NCI-H1105 (cell line): ENCODE measurements at places on chromosomes 16 and 17.
A peak's percentile ranks its signal among the peaks of the same experiment; 100 is the strongest.

DNA sequence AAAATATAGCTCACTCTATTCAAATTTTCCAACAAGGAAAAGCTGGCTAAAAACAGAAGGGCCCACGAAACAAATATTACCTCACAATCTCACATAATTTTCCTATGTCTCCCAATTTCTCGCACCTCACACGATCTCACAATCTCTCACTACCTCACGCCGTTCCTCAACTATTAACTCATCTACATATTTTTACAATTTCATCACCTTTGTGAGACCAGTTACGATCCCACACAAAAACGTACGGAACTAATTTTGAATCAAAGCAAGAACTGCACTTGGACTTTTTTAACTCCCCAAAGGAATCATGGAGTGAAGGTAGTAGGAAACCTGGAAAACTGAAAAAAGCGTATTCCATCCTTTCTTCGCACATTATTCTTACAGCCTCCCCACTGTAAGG, 1.1 kb downstream of the CBX1 start:
- no peak for DNase-seq

DNA sequence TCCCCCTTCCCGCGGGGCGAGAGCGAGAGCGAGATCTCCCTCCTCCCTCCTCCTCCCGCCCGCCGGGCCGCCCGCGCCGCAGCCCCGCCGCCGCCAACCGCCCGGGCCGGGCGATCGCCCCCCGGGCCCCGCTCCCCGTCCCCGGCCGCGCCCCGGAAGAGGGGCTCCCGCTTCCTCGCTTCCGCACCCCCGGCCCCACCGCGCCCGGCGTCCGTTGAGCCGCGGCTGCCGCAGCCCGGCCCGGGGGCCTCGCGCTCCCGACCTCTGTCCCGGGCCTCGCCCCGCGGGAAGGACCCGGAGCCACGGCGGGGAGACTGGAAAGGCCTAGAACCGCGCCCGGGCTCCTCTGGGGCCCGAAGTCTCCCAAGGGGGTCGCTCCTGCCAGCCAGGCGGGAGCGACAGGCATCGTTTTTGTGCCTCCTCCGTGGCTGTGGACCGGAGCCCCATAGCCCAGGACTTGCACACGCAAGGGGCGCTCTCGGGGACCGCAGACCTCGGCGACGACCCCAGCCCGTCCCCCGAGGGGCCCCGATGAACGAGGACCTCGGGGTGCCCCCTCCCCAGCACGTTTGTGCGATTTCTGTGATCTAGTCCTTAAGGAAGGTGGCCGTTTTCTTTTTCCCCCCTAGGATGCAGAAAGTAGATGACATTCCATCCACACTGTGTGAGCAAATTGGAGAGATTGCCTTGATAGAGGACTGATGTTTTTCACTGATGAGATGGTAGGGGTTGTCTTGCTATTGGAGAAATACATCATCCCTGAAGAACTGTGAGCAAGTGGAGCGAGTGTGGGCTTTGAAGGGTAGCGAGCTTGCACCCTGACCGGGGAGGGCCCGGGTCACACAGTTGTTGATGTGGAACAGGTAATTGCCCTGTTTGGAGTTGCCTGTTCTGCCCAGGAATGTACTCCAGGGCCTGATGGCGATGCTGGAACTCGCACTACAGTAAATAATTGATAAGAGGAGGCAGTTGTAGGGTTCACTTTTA, 611 bp downstream of the BANP start:
- no peak for DNase-seq

DNA sequence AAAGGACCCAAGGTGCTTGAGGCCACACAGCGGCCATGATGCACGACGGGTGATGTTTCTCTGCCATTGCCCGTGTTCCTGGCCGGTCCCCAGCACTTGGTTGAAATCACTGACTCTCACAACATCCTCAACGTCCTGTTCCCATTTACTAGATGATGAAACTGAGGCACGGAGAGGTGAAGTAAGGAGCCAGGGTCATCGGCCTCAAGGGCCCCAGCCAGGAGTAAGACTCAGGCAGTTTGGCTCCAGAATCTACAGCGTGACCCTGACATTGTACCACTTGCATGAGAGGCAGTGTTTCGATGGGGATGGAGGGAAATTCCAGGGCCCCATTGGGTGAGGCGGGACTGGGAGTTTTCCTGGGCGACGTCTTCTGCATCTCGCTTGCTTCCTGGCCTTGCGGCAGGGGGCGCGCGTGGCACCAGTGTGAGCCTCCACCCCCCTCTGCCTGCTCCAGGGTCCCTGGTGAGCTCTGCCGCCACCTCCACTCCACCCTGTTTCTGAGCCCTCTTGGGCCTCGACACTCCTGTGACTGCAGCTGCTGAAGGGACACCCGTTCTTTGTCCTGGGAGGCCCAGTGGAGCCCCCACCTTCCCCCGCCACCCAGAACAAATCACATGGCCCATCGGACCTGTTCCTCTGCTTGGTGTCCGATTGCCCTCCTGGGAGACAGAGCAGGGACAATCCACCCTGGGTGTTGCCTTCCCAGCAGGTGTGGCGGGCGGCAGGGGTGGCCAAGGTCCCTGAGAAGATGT, 133.0 kb upstream of the GSE1 start:
- DNase-seq = no peak

GRCh38 chr16:4113358-4114256, 2.6 kb downstream of the ADCY9 start:
- no peak for DNase-seq

DNA sequence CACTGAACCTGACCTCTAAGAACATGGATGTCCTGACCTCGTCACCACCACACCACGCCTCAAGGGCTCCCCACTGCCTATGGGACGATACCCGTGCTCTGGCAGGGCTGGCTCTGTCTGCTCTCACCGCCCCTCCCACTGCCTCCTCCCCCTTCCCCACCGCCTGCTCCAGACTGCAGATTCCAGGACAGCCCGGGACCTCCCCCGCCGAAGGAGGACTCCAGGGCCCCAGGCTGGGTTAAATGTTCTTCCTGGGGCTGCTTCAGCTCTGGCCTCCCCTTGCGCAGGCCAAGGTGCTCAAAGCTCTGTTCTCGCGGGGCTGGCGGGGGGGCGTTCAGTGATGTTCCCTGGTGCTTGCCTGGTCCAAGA, 3.1 kb downstream of the NPW start:
- no peak for DNase-seq

- peak; percentile 34 for DNase-seq
Measured at GRCh38 chr17:48505788-48506187, 25.0 kb downstream of the HOXB1 start.

DNA sequence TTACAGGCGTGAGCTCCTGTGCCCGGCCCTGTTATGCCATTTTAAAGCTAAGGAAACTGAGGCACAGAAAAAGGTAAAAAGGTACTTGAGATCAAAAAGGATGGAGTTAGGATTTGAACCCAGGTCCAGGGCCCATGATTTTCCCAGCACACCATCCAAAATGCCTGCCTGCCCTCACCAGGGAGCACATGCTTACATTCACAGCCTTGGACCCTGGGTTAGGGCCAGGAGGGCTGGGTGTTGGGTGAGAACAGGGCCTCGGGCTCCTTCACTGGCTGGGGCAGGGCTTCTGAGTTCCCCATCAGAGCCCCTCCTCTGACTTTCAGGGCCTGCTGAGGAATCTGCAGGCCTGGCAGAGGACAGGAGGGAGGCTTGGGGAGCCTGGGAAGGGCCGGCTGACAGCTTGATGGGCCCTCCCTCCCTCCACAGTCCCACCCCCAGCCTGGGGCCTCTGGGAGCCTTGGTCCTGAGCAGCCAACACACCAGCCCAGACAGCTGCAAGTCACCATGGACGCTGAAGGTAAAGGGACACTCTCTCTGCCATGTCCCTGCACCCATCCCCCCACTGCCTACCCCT, at the start of gene QPRT:
TSS of gene QPRT (plus strand) at position 490 of the 577 bp plus-strand sequence. CDS start at position 508, 18 bp downstream.
- DNase-seq = no peak

DNA sequence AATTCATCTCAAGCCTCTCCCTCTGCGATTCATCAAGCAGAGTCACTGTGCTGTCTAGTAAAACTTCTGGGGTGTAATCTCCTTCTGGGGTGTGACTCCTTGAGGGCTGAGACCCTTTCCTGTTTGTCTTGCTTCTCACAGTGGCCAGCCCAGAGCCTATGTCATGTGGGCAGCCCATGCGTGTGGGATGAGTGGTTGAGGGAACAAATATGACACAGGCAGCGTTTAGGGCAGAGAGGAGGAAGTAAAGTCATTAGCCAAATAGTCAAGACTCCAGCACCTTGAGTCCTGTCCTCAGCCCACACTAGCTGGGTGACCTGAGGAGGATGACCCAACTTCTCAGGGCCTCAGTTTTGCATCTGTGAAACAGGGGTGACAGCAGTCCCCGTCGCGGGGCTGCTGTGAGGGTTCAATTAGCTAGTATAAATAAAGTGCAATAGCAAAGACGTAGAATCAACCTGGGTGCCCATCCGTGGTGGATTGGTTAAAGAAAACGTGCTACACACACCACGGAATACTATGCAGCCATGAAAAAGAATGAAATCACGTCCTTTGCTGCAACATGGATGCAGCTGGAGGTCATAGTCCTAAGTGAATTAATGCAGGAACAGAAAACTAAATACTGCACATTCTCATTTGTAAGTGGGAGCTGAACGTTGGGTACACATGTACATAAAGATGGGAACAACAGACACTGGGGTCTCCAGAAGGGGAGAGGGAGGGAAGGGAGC, 4.5 kb upstream of the ITGAX start:
- no peak for DNase-seq

GRCh38 chr17:18190628-18191235, 7.1 kb downstream of the ALKBH5 start:
- DNase-seq = no peak

DNA sequence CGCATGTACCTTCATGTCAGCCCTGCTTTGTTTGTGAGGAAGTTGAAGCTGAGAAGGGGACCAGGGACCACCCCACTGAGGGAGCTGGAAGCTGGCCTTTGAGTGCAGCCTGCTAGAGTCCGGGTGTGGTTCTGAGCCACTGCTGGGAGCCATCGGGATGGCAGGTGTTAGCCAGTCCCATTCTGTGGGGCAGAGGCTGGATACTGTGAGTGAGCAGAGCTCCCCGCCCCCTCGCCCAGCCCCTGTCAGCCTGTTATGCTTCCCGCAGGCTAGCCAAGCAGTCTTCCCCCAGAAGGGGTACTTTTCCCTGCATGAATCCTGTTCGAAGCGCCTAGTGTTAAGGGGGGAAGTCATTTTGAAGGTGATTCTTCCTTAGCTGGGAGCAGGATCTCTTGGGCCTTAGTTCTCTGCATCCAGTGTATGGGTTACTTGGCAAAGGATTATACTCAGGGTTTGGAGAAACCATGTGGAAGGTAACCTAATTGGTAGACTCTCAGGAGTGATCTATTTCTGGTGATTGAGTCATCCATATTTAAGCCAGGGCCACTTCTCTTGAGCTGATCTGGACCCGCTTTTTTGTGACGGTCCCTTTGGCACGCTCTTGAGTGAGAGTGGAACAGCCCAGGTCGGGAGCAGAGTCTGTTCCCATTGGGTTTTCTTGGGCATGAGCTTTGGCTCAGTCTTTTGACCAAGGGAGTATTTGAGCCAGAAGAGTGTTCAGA, 23.8 kb downstream of the AKAP1 start:
- no peak for DNase-seq

- no peak for DNase-seq
Measured at GRCh38 chr17:45646288-45646988, 137.7 kb upstream of the CRHR1 start.

GRCh38 chr17:67399676-67400075, 22.6 kb downstream of the PITPNC1 start:
- DNase-seq = no peak

DNA sequence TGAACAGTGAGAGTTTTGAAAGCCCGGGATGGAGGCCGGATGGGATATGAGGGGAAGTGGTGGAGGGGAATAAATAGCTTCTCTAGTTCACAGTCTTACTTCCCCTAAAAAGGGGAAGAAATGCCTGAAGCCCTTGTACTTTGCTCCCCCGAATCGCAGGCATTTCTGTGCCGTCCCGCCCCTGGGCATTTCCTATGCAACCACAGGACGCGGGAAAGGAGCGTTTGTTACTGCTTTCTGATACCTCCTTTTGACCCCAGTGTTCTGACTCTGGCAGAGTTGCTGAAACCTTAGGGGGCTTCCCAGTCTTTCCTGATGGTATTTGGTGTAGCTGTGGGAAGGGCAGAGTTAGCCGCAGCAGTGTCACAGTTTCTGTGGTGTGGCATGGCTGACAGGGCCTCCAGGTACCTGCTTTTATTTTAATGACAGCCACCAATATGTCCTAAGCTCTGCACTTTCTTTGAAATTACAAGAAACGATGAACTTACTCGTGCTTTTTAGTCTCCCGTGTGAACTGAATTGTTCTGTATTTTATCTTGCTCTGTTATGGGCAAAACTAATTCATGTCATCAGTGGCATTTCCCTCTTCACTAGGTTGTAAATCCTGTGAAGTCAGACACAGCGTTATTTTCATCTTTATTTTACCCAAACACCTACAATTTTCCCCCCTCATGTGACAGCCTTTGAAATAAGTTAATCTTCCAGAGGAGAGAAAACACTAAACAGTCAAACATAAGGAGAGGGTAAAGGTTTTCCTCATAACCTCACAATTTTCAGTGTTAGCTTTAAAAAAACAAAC, 27.1 kb downstream of the USP10 start:
- no peak for DNase-seq

GRCh38 chr16:87389245-87389644, 2.9 kb upstream of the MAP1LC3B start:
- no peak for DNase-seq

- DNase-seq = no peak
Measured at GRCh38 chr16:85227084-85227945, 115.0 kb upstream of the CIBAR2 start.

GRCh38 chr16:84237994-84238750, 1.6 kb downstream of the KCNG4 start:
- no peak for DNase-seq

GRCh38 chr17:33260638-33261037, 32.5 kb downstream of the ASIC2 start:
- no peak for DNase-seq

- peak; percentile 85 for DNase-seq
Measured at GRCh38 chr16:68737046-68737729, at the start of gene CDH1. Gene CDH1, plus strand, starts transcription at chr16:68737292. Its CDS starts 124 bp downstream, at chr16:68737416.

- peak; percentile 22 for DNase-seq
Measured at GRCh38 chr17:74217888-74218287, 4.5 kb downstream of the TTYH2 start.

DNA sequence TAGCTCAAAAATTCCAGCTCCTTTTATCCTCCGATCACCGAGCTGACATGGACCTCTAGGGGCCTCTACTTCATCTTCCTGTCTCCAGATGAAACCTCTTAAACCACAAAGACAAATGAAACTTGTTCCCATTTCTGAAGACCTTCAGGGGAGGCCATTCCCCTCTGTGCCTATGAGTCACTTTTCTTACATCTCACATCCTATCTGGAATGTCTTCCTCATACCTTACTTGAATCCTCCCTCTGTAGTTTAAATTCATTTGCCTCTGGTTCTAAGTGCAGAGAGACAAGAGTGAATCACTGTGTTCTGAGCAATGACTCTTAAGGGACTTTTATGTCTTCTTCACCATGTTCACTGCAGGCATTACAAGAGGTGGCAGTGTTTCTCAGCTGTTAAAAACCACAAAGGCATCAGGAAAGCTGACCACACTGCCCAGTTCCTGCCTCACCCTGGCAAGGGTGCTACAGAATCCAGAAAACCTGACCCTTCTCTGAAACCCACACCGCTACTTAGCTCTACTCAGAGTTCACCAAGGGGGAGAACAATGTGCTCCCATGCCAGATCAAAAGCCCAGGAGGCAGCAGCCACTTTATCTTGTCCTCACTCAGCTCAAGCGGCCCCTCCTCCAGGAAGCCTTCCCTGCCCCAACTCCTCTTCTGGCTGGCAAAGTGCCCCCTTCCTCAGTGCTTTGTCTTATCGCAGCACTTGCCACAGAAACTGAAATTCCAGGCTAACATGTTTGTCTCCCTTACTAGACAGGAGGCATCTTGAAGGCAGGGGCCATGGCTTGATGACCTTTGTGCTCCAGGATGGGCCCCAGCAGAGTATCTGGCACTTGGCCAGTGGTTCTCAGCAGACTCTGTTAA, 6.4 kb downstream of the CUEDC1 start:
- DNase-seq = no peak
